GM18507 (cell line): ENCODE measurements at places on chromosomes 7 and 10.

- no peak for DNase-seq
Measured at GRCh38 chr10:109940553-109940952, 17.2 kb upstream of the XPNPEP1 start.

DNA sequence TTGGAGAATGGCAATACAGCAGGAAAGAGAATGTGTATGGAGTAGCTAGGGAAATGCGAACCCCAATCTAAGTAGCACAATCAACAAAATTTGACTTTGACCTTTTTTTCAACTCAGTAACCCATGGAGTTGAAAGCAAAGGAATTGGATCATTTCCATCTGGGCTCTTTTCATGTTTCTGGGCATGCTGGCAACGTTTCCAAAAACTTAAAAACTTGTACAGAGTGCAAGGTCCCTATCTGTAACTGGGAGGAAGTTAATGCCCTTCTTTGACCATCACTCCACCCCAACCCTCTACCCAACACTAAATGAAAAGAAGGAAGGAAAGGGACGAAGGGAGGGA lies 1.3 kb upstream of the HIBADH start:
- DNase-seq: no peak

DNA sequence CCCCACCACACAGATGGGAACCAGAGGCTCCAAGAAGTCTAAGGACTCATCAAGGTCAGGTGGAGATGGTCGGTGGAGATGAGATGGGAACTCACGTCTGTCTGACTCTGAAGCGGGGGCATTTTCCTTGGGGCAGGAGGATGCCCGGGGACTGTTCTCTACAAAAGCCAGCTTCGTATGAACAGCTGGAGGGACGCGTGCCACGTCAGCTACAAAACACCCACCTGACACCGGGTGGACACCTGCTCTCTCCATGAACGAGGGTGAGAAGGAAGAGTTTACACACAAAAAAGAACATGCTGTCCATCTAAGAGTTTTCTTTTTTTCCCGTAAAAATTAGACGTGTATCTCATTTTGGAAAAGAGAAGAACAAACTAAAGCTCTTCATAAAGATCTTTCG lies 47.7 kb downstream of the C10orf143 start:
- DNase-seq: no peak

DNA sequence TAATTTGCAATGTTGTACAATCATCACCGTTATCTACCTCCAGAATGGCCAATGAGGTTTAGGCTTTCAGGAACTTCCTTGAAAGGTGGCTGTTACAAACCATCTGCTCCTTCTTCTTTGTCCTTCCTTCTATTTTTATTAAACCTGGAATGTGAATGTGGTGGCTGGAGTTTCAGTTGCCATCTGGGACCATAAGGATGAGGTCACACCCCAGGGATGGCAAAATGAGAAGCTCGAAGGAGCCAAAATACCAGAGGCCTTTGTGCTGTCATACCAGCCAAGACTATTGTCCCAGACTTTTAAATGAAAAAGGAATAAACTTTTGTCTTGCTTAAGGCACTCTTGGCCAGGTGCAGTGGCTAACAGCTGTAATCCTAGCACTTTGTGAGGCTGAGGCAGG lies 30.9 kb upstream of the LMTK2 start:
- DNase-seq: no peak

DNA sequence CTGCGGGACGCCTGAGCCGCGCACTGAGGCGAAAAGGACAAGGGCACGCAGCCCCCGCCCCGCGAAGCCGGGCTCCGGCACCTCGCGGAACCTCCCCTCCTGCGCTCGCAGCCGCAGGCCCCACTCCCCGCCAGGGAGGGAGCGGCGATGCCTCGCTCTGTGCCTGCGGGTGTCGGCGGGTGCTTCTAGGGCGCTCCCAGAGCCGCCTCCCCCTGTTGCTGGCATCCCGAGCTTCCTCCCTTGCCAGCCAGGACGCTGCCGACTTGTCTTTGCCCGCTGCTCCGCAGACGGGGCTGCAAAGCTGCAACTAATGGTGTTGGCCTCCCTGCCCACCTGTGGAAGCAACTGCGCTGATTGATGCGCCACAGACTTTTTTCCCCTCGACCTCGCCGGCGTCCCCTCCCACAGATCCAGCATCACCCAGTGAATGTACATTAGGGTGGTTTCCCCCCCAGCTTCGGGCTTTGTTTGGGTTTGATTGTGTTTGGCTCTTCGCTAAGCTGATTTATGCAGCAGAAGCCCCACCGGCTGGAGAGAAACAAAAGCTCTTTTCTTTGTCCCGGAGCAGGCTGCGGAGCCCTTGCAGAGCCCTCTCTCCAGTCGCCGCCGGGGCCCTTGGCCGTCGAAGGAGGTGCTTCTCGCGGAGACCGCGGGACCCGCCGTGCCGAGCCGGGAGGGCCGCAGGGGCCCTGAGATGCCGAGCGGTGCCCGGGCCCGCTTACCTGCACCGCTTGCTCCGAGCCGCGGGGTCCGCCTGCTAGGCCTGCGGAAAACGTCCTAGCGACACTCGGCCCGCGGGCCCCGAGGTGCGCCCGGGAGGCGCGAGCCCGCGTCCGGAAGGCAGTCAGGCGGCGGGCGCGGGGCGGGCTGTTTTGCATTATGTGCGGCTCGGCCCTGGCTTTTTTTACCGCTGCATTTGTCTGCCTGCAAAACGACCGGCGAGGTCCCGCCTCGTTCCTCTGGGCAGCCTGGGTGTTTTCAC lies 519 bp downstream of the ITGB8 start:
- DNase-seq: peak; percentile 15

GRCh38 chr10:111126077-111126476 lies 49.2 kb downstream of the ADRA2A start:
- DNase-seq: no peak

- no peak for DNase-seq
Measured at GRCh38 chr10:102504976-102505300, 1.2 kb downstream of the SUFU start.

DNA sequence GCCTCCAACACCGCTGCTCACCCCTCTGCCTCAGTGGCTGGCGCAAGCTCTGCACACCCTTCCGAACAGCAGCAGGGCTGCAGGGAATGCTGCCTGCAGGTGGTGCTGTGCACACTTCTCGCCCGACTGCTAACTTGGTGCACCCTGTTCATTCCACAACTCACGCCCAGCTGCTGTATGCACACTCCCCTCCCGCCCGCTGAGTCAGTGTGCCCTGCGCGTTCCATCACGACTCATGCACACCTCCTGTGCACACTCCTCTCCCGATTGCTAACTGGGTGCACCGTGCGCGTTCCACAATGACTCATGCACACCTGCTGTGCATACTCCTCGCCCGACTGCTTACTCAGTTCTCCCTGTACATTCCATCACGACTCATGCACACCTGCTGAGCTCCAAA lies 21.5 kb downstream of the ADARB2 start:
- DNase-seq: no peak

- no peak for DNase-seq
Measured at GRCh38 chr7:150799741-150800580, at the start of gene TMEM176B. TSS of gene TMEM176B (minus strand) at chr7:150800364. CDS start at chr7:150796569, 3,795 bp downstream.

DNA sequence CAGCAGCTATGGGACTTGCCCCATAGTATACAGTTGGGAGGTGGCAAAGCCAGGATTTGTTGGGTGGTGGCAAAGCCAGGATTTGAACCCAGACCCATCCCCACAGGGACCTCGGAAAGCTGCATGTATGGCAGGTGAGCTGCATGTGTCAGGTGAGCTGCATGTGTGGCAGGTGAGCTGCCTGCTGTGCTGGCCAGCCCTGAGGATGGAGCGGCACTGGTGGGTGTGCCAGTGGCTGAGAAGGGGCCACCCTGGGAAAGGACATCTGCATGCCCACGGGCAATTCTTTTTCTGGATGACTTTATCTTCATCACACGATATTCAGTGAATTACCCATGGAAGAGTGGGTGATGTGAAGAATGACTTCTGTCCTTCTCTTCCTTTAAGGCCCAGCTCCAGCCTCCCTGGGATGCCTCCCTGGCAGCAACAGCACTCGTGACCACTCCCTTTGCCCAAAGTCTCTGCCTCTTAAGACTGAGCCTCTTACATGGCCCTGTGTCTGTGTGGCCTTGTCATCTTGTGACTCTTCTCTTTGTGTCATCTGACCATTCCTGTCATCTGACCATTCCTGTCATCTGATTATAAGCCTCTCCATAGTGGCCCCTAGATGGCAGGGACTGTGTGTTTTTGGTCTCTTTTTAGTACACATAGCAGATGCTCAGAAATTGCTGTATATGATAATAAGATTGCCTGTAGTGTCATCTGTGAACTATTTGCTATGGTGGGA lies 25.0 kb downstream of the CLEC2L start:
- DNase-seq: no peak

GRCh38 chr7:127336458-127336857 lies 56.0 kb downstream of the ZNF800 start:
- no peak for DNase-seq

- DNase-seq: peak; percentile 30
Measured at GRCh38 chr10:75375838-75376237, 25.7 kb downstream of the ZNF503 start.
